NB4 (cell line): ENCODE measurements at places on chromosomes 11 and 22.

DNA sequence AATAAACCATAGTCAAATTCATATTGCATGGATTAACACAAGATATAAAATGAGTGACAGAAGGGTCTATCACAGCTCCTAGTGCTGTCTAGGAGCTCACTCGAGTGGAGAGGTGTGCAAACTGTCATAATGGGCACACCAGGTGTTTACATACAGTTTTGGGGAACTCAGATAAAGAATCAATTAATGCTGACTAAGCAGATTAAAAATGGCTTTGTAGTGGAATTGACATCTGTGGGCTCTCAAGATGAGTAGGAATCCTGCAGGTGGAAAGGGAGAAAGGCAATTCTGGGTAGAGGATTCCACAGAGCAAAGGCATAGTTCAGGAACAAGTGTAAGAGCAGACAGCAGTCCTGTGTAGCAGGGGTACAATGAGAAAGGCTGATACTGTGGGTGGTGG is 496.2 kb upstream of the CCDC90B start:
- DNase-seq = no peak

- DNase-seq = no peak
These were observed 36.1 kb downstream of the GNB1L start for GRCh38 chr22:19818324-19819207.

GRCh38 chr11:69313992-69314391 is 20.0 kb downstream of the MYEOV start:
- no peak for DNase-seq

DNA sequence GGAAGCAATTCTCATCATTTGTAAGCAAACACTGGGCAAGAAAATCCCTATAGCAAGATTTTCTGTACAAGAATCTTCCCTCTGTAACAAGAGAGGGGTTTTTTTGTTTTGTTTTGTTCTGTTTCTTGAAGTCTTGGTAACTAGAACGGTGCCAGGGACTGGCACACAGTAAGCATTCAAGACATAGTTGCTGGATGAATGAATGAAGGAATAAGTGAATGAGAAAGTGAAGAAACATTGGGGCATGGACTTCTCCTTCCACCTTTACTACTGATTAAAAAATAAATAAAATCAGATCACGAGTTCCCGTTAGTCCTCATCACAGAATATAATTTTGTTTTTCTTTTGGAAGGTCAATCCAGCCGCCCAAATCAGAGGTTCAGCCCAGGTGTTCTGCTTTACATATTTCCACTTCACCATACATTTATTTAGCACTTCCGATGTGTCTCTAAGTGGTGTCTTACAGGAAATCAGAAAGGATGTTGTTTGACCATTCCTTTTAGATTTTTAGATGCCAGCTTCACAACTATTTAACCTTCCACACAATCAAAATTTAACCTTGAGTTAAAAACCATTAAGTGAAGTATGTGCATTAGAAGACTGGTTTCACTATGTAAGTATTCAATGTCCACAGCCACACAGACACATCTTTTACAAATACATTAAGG is 281.2 kb downstream of the CADM1 start:
- DNase-seq = no peak

- peak; percentile 69 for DNase-seq
These were observed 1.1 kb downstream of the TAF1D start for GRCh38 chr11:93740031-93740729.

DNA sequence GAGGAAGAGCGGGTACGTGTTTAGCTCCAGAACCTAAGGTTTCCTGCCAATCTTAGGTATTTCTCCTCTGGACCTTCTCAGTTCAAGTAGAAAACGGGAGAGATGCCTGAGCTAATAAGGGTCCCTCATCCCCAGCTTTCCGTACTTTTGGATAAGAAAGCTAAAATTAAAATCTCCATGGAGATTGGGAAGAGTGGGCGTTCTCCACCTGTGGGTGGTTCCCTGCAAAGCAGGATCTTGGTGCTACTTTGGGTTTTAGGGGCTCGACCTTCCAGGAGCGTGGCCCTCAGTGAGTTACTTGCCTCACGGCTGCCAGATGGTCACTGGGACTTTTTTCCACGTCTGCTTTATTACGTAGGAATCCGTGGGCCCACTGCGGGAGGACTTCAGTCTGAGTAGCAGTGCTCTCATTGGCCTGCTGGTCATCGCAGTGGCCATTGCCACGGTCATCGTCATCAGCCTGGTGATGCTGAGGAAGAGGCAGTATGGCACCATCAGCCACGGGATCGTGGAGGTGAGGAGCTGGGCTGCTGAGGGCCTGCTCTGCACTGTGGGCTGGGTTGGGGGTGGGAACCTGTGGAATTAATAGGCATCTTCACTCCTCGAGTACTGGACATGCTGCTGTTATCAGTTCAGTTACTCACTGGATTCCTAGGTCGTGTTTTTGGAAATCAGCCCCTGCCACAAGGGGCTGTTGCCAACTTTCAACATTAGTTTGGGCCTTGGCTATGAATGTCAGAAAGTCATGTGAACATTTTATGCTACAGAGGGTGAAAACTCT is 17.8 kb upstream of the ST14 start:
- DNase-seq = no peak
